ENCODE measurements at places on chromosomes 12 and 14.

- no peak for DNase-seq
These were observed 37.1 kb downstream of the CKB start for GRCh38 chr14:103485504-103485903.

DNA sequence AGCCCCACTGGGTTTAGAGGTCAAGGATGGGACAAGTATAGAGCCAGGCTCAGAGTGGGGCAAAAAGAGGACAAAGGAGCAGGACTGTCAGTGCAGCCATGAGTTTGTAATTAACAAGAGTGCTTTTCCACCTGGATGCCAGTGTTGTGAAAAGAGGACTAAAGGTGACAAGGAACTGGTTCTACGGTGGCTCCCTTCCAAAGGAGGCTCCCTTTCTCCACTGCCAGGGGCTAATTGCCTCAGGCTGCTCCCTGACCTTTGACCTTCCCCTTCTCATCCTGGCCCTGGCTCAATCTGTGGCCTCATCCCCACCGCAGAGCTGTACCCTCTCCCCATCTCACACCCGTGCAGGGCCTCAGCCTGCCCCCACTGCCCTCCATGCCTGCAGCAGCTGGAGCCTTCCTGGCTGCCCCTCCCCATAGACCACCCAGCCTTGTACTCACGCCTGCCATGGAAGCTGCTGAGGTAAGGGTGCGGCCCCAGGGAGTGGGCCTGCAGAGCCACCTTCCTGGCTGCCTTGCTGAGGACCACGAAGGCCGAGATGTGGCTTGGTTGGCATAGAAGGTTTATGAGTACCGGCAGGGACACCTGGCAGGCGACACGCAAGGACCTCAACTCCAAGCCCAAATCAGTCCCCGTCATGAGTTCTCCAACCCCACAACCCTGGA lies 24.8 kb upstream of the FKBP4 start:
- no peak for DNase-seq

- no peak for DNase-seq
These were observed 184.5 kb downstream of the NUBPL start for GRCh38 chr14:31745741-31746140.

GRCh38 chr14:52080808-52081755 lies 12.2 kb upstream of the NID2 start:
- no peak for DNase-seq

- no peak for DNase-seq
These were observed 142.1 kb downstream of the MED13L start for GRCh38 chr12:116135209-116135930.

GRCh38 chr14:74257941-74258763 lies 18.9 kb downstream of the VSX2 start:
- DNase-seq = no peak

DNA sequence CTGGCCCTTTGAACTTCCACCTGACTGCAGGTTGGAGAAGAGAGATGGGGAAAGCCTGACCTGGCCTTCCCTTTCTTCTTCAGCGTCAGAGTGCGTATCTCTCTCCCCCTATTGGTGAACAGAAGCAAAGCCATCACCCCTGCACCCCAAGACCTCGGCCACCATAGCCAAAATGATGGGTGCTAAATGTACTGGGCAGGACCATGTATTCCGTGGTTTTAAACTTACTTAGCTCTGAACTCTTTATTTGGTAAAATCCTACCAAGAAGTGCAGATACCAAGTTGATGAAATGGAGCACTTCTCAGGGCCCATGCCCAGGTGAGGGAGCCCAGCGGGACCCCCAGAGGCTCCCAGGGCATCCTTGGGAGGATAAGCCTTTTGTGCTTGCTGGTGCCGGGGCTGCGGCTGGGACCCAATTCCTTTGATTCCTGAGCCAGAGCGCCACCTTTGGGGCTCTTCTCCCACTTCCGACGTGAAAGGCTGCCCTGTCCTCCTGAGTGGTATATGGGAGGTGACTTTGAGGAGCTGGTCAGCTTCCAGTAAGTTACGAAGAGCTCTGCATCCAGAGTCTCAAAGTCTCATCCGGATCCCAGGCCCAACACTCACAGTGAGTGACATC lies 9.4 kb downstream of the CCND2 start:
- no peak for DNase-seq

All from cortex of kidney (tissue), 1 donor.